ENCODE measurements at places on chromosomes 7 and 10.

DNA sequence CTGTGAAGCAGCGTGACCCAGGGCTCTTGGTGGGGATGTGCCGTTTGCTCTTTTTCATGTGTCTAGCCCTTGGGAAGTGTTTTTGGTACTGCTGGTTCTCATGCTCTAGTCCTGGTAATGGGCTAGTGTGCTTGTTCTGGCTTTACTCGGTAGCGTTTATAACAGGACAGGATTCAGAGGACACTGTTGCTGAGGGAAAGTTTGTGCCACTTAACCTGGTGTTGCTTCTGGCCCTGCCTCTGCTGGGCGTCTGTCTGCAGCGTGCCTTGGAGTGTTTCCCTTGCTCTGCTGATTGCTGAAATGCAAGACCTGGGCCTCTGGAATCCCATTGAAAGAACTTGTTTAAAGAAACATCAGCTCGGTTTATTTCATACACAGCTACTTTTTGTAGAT, 35.0 kb downstream of the INPP5A start:
- DNase-seq = no peak

GRCh38 chr10:79898597-79899325, 50.1 kb downstream of the SFTPD start:
- DNase-seq = no peak

GRCh38 chr10:125779403-125780327, 4.0 kb upstream of the MMP21 start:
- peak; percentile 40 for DNase-seq

GRCh38 chr10:6347391-6347951, 144.7 kb downstream of the PFKFB3 start:
- no peak for DNase-seq

DNA sequence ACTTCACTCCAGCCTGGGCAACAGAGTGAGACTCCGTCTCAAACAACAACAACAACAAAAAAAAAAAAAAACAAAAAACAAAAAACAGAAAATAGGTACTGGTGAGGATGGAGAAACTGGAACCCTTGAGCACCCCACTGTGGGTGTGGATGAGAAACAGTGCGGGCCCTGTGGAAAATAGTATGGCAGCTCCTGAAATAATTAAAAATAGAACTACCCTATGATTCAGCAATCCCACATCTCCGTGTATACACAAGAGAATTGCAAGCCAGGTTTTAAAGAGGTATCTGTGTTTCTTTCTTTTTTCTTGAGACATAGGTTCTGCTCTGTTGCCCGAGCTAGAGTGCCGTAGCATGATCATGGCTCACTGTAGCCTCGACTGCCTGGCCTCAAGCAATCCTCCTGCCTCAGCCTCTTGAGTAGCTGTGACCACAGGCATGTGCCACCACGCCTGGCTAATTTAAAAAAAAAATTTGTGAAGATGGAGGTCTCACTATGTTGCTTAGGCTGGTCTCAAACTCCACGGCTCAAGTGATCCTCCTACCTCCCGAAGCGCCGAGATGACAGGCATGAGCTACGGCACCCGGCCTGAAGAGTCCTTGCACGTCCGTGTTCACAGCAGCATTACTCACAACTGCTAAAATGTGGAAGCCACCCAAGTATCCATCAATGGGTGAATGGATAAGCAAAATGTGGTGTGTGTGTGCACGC, 39.5 kb downstream of the EBF3 start:
- no peak for DNase-seq

DNA sequence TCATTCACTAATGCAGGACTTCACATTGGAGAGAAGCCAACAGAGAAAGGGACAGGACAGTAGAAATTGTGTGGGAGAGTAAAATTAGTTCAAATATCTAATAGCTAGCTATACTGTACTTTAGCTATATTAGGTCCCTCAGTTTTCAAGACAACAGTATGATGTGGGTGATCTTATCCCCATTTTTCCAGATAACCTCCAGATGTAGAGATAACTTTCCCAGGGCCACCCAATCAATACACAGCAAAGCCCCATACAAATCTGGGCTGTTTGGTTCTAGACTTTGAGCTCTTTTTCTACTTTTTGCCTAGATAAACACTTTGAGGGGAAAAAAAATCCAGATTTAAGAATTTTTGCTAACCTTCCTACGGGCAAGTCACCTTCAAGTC, 482 bp upstream of the CLDN12 start:
- no peak for DNase-seq

DNA sequence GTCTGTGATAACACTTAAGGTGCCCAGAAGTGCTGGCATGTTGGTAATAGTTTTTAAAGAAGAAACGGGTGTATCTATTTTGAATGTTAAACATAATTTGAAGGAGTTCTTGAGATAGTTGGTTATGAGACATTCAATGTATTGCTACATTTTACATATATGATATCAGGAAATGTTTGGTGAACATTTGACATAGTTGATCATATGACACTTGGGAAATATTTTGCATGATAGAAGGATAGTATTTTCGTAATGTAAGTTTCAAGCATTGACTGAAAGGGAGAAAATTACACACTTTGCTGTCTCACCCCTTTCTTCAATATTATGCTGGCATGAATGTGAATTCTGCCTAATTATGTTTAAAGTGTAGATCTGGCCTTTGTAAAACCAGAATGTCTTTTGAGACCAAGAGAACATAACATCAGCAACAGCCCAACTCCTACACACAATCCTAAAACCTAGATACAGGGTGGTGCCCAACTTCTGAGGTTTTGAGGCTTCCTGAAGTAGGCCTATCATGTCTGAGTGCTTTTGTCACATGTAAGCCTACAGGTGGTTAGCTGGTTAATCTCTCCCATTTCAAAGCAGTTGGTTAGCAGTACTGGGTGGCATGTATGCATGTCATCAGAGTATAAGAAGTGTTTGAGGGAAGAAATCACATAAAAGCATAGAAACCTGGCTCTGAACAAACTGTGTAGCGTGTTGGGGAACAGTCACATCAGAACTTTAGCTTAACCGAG, 2.1 kb downstream of the ADD3 start:
- DNase-seq = no peak

DNA sequence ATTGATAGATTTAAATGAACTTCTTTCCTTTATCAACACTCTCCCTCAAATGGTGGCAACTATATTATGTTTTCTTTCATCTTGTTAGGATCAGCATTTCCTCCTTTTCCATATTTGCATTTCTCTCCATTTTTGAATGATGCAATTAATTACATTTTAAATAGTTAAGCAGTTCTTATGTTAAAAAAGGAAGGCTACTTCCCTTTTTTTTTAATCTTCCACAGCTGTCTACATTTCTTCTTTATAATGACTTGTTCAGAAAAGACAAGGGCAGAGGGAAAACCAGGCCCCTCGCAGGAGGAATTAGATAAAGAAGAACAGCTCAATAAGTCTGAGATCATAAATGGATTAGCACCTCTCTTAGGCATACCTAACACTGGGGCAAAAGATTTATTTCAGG, 208.9 kb downstream of the ARL4A start:
- no peak for DNase-seq

DNA sequence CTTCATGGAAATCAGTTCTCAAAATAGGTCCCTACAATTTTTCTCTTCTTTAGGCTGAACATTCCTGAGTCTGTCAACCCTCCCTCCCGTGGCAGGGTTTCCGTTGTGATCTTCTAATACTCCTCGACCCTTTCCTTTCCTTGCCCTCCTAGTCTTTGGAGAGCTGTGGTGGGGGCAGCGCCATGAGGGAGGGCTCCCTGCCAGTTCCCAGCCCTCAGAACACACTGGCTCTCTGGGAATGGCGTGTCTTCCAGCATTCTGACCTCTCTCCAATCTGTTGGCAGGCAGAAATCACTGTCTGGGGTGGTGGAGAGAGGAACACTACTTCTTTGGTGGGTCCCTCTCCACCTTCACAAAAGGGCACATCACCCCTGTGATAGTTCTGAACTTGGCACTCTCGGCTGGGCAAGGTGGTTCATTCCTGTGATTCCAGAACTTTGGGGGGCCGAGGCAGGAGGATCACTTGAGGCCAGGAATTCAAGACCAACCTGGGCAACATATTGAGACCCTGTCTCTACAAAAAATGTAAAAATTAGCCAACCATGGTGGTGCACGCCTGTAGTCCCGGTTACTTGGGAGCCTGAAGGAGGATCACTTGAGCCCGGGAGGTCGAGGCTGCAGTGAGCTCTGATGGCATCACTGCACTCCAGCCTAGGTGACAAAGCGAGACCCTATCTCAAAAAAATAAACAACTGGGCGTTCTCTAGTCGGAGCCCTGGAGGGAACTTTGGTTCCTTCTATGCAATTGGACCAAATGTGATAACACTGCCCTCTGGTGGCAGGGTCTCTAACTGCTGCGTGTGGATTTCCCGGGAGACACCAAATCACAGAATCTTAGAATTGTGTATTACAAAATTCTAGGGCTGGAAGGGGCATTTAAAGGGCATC, 13.1 kb upstream of the ARPC1A start:
- no peak for DNase-seq

- DNase-seq = no peak
These were observed 40.7 kb downstream of the ARL4A start for GRCh38 chr7:12728192-12728538.

DNA sequence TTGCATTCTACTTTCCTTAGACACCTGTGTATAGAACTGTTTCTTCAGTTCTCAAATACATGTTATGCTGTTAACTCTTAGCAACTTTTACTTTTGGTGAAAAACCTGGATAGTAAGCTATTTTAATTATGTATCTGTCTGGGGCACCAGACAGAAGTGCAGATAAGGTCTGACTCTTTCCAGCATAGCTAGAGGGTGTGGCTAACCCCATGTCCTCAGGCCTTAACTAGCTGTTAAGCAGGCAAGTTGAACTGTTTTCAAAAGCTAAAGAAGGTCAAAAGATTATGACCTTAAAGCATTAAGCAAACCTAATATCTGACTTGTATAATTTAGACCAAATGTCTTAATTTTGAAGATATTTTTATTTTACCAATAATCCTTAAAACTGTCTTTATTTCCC, 45.1 kb upstream of the INHBA start:
- DNase-seq = no peak

DNA sequence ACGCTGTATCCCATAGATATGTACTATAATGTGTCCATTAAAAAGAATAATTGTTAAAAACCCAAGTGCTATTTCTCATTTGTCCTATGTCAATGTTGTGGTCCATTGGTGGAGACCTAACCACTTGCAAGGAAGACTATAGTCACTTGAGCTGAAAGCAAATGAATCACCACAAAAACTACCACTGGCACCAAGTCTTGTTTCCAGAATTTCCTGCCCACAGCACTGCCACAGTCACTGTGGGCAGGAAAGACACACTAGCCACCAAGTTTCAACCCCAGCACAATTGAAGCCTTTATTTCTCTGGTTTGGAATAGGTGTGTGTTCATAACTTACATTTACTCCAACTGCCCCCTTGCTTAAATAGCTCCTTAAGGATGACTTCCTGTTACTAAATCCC, 12.4 kb downstream of the DIP2C start:
- no peak for DNase-seq

GRCh38 chr10:121668314-121669027, 70.2 kb upstream of the FGFR2 start:
- DNase-seq = no peak

DNA sequence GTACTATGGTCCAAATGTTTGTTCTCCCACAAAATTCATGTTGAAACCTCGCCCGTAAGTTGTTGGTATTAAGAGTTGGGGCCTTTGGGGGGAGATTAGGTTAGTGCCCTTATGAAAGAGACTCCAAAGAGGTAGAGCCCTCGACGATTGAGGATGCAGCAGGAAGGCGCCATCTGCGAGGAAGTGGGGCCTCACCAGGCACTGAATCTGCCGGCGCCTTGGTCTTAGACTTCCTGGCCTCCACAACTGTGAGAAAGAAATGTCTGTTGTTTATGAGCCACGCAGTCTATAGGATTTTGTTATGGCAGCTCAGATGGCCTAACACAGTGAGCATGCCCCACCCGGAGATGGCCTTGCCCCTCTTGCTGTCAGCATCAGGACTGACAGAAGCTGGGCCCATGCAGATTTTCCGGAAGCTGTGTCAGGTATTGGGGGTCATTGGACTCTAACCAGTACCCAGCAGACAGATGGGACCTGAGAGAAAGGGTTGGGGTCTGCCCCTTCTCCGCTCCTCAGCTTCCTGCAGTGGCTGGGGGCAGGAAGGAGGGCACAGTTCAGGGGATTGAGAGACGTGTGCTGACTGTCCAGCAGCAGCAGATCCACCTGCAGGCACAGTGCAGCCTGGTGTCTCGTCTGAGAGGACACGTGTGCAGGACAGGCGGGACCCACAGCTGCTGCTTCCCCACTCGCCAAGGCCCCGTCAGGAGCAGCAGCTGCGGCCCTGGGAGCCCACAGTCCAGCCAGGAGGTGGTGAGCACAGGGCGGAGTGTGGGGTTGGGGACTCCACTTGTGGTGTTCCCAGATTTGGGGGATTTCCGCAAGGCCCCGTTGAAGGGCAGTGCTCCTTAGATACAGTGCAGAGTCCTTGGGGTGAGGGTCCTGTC, 47.8 kb downstream of the MGMT start:
- DNase-seq = no peak

- no peak for DNase-seq
These were observed 47.3 kb downstream of the CNNM2 start for GRCh38 chr10:102965311-102965851.

DNA sequence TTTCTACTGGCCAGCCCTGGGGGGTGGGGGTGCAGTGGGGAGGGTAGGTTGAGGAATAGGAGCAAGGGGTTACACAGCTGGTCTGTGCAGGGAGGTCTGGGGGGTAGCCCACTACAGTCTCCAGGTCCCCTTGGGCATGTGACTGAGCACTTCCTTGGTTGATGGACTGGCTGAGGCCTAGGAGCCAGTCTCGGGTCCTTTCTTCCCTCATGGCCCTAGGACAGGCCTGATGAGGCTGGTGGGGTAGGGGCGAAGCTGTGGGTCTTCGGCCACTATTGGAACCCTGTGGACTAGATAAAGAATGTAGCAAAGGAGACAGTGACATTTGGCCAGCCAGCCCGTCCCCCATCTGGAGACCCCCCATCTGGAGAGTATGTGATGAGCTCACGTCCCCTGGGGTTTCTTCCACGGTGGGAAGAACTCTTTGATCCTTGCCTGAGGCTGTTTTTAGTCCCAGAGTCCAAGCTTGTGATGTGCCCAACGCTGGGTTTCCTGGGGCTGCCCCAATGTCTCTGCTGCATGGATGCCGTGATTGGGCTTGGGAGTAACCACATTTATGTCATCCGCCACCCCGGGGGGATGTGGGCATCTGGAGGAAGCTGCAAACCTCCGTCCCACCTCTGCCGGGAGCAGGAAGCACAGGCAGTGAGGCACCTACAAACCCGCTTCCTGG, 20.7 kb downstream of the FAM241B start:
- DNase-seq = no peak

DNA sequence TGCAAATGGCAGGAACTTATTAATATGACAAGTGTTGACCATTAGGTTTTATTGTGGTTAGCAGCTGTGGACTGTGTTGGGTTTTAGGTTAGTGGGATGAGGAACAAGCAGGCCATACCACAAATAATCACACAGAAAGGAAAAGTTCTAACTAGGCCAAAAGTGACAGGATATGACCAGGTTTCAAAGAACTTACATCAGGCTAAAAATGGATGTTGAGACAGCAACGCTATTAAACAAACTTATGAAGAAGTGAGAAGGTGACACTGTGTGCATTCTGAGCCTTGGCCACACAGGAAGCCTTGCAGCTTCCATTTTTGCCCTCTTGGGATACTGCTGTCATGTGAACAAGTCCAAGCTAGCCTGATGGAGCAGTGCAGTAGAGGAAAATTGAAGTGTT, 568.8 kb downstream of the HTR7 start:
- no peak for DNase-seq

- DNase-seq = no peak
These were observed 42.7 kb downstream of the FRMPD2 start for GRCh38 chr10:48231699-48232315.

- no peak for DNase-seq
These were observed 7.3 kb upstream of the TAF3 start for GRCh38 chr10:7811000-7811399.

GRCh38 chr10:6877336-6877721, 297.3 kb upstream of the PRKCQ start:
- no peak for DNase-seq

GRCh38 chr7:155979994-155980393, 167.7 kb upstream of the SHH start:
- DNase-seq = peak; percentile 16

All from type B pancreatic cell (in vitro differentiated cells).